ENCODE measurements at places on chromosomes 6 and 20. TPM values are rescaled to one million over a fixed set of nuclear protein-coding genes. Genes with fewer than 3 reads are reported as not detected.

DNA sequence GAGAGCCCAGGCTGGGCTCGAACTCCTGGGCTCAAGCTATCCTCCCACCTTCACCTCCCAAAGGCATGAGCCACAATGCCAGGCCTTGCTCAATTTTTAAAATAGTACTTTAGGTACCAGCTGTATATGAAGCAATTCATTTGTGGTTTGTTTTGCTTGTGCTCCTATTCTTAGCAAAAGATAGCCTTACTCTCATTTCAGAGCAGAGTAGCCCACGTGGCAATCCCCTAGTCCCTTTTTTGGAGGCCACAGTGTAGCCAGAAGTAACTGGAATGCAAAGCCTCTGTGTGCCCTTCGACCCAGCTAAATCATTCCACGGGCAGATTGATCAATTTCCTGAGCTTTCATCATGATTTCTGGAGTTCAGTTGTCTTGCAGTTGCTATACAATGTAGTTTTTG lies 372.2 kb downstream of the NRN1 start:
- no peaks in the 10 kb centered on the region for H3K36me3 ChIP-seq
- DNase-seq = no peak
- no peak overlapping the region for H3K27ac ChIP-seq

The HSP90AB1 gene
- 771 TPM for total RNA-seq

The KCNK17 gene
- not detected for total RNA-seq

DNA sequence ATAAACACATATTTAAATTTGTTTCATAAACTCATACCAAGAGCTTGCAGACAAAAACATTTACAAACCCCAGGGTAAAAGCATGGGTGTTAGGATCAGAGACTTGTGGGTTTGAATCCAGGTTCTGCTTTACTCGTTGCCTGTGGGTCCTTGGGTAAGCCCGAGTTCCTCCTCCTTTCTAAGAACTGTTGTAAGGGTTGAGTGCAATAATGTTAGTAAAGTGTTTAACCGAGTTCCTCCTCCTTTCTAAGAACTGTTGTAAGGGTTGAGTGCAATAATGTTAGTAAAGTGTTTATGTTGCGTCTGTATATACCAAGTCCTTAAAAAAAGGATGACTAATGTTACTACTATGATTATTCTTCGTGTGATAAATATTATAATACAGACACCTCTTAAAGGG lies 18.7 kb downstream of the CCDC170 start:
- no peak overlapping the region for H3K27ac ChIP-seq
- no peaks in the 10 kb centered on the region for H3K27me3 ChIP-seq
- H3K36me3 ChIP-seq = no peaks in the 10 kb centered on the region
- no peak overlapping the region for H3K4me3 ChIP-seq

The SYCP2 gene
- total RNA-seq = 0.69 TPM

- no peak for DNase-seq
- no peak overlapping the region for H3K4me3 ChIP-seq
Measured at GRCh38 chr6:170004585-170005210, 253.3 kb downstream of the ERMARD start.

DNA sequence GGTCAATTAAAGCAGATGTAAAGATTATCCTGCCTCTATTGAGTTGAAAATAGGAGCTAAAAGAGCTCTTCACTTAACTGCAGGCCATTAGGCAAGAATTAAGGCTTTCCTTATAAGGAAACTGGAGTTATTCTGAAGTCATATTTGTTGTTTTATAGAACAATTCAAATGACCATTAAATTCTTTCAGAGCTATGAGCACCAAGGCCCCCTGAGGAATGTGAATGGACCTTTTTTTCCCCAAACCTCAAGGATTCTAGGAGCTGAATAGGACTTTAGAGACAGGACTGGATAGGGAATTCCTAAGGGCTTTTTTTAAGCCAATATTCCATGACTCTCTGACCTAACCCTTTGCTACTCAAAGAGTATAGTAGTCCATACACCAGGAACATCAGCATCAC lies 565.7 kb upstream of the BTBD3 start:
- H3K4me1 ChIP-seq = no peaks in the 10 kb centered on the region
- no peak overlapping the region for H3K27ac ChIP-seq
- no peak overlapping the region for H3K4me3 ChIP-seq
- no peaks in the 10 kb centered on the region for H3K27me3 ChIP-seq
- H3K36me3 ChIP-seq = no peaks in the 10 kb centered on the region

DNA sequence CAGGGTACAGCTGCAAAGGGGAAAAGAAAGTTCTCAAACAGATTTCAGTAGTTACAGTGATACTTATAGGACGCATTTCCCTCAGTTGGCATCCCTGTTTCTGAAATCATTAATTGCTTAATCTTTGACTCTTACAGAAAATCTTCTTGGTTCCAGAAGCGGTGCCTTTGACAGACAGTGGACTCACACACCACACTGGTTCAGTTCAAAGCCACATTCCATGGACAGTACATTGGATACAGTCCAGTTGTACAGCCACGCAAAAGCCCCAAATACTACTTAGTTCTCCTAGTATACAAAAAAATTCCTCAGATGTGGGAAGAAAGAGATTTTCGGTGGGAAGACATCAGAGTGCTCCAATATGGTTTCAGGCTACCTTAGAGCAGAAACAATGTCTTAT lies 460.4 kb downstream of the PRKN start:
- no peak overlapping the region for H3K27ac ChIP-seq
- peaks cover 7% of the 10 kb centered on the region for H3K4me1 ChIP-seq
- H3K27me3 ChIP-seq = no peaks in the 10 kb centered on the region
- no peak for DNase-seq

GRCh38 chr6:45741437-45742171 lies 274.1 kb downstream of the CLIC5 start:
- DNase-seq = no peak
- H3K36me3 ChIP-seq = no peaks in the 10 kb centered on the region
- H3K27ac ChIP-seq = no peak overlapping the region
- no peak overlapping the region for H3K4me3 ChIP-seq

The LINC00237 gene
- not detected for total RNA-seq

The SLC22A7 gene
- total RNA-seq = 0.34 TPM

DNA sequence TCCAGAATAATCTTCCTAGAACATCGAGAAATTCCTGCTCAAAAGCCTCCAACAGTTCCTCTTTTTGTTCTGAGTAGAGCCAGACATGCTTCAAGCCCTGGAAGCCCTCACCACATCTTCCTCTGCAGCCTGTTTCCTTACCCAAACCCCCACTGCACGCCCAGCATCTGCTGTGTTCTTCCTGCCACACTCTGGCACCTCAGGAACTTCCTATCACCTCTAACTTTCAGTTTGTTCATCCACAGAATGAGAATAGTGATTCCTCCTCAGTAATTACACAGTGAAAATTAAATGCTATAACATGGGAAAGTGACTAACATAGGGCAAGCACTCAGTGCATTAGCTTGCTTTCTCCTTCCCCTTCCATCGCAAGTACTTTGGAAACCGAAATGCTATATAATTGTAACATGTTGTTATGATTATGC lies 26.3 kb downstream of the C6orf89 start:
- H3K36me3 ChIP-seq = no peaks in the 10 kb centered on the region
- no peak overlapping the region for H3K4me3 ChIP-seq
- no peak overlapping the region for H3K27ac ChIP-seq
- peaks cover 2% of the 10 kb centered on the region for H3K4me1 ChIP-seq

The TRIM31 gene
- total RNA-seq = not detected

DNA sequence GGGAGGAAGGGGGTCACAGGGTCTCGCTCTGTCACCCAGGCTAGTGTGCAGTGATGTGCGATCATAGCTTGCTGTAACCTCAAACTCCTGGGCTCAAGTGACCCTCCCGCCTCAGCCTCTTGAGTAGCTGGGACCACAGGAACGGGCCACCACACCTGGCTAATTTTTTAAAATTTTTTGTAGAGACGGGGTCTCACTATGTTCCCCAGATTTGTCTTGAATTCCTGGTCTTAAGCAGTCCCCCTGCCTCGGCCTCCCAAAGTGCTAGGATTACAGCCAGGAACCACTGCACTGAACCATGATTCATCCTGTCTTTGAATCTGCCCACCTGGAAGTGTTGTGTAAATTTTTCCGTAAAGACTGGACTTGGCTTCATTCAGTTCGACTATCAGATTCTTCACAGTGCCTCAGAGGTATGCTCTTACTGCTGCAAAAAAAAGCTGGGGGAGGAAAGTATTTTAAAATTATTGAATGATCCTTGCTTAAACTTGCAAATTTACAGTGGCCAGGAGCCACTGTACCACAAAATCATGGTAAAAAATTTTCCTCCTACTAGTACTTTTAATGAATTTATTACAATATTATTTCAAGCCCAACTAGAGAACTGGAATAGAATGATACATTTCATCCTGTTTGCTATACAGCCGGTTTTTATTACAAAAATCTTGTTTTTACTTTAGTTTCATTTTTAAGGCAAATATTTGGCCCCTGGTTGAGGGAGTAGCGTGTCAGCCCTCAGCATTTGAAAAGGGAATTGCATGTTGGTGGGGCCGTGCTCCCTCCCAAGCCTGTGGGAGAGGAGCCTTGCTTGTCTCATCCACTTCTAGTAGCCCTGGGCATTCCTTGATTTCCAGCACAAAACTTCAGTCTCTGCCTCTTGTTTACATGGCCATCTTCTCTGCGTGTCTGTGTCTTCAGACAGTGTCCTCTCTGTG lies 202.5 kb upstream of the SGK1 start:
- peaks cover 6% of the 10 kb centered on the region for H3K4me1 ChIP-seq
- DNase-seq = no peak
- no peak overlapping the region for H3K4me3 ChIP-seq
- no peaks in the 10 kb centered on the region for H3K27me3 ChIP-seq

The ZNF133 gene
- total RNA-seq = 27.3 TPM
